SK-N-SH treated with all-trans-retinoic acid at 6 μM for 48 hours (cell line): ENCODE measurements at places on chromosomes 2 and 18.
A peak's percentile ranks its signal among the peaks of the same experiment; 100 is the strongest.

- ATAC-seq, result no peak
Observed at GRCh38 chr2:81894451-81894990, 1590.0 kb upstream of the LRRTM1 start.

DNA sequence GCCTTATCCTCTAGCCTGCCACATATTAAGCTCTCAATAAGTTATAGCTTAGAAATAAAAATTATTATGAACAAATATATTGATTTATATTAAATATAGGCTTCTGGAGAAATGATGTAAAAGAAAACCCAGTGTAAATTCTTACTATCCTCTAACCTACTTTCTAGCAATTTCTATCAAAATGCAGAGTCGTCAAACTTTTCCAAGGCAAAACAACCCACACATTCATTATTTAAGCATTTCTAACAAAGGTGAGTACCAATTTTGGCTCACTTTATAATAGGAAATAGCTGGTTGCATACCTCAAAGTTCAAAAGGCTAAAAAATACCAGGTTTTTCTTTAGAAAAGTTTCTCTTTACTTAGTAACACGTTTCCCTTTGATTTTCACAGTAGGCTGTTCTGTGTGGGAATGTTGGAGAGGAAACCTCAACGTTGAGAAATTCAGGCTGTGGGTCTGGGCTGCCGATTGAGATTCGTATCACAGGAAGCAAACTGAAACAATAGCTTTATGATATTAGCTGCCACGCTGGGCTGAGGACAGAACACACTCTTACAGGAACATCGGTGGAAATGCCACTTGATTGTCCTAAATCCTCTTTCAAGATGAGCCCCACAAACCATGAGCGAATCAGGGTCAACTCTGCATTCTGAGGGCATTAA is 53.0 kb downstream of the EPAS1 start:
- ATAC-seq, result no peak

DNA sequence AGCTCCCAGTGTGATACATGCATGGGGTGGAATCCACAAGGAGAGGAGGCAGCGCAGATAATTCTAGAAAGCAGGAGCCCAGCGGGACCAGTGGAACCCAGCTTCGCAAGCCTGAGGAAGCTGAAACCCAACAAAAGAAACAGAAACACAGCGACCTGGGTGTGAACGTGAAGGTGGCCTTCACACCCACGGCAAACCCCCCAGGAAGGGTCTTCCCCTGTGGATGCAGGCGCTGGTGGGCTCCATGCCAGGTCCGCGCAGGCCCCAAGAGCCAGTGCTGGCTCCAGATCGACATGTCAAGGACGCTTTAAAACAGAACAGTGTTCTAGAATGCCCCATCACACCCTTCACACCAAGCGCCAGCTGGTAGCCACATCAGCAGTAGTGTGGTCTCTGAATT is 22.1 kb downstream of the KIF1A start:
- ATAC-seq, result no peak

GRCh38 chr18:22163416-22164161 is 5.8 kb upstream of the GATA6 start:
- ATAC-seq, result no peak

DNA sequence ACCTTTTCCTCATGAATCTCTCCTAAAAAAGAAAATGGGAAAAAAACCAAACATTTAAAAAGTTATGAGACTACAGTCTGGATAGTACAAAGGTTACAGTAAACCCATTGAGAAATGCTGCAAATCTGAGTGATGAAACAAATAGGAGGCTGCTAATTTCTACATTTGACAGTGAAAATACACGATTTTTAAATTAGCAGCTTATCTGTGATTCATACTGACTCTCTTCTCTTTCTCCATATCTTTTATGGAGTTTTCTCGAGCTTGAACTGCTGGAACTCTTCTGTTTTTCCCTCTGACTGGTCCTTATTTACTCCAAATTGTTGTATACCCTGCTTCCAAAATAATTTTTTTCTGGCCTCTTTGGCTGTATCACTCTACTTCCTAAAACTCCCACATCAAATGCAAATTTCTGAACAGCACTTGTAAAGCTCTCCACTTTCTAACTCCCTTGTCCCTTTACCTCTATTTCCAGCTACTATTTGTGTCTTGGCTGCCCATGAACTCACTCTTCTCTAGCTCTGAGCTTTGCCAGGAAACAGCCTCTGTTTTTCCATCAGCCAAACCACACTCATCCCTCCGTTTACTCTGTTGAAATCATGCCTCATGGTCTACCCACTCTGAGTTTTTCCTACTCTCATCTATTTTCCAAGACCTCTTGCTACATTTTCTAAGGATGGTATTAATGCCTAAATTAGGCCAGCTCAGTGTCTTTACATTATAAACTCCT is 73.7 kb downstream of the RBMS1 start:
- peak; percentile 29 for ATAC-seq

- no peak for ATAC-seq
Observed at GRCh38 chr2:201440182-201440581, 11.1 kb downstream of the TRAK2 start.

GRCh38 chr2:240775905-240776304 is 44.1 kb downstream of the KIF1A start:
- ATAC-seq, result no peak
